Activated gamma-delta T cell (primary cell): ENCODE measurements at places on chromosomes 5 and 9.

GRCh38 chr5:180523629-180524466, 29.7 kb downstream of the CNOT6 start:
- no peak for DNase-seq

DNA sequence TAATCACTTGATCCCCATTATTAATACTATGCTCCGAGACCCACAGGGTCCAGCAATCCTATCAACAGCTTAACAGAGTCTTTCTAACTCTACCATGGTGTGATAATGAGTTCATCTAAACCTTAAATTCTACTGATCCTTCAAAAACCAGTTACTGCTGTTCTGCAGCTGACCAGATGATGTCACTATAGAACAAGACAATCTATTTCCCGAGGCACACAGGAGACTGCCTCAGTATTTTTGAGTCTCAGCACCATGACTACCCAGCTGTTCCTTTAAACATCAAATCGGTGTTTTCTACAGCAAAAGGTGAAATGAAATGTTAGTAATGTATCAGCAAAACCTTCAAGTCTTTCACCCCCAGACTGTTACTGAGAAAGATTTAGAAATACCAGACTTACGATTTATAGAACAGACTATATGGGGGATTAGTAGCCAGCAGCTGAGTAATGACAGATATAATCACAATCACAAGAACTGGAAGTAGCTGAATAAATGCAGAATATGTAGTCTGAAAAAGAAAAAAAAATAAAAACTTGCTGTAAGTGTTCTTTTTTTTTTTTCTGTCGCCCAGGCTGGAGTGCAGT, 16.9 kb downstream of the DNAJC18 start:
- no peak for DNase-seq

DNA sequence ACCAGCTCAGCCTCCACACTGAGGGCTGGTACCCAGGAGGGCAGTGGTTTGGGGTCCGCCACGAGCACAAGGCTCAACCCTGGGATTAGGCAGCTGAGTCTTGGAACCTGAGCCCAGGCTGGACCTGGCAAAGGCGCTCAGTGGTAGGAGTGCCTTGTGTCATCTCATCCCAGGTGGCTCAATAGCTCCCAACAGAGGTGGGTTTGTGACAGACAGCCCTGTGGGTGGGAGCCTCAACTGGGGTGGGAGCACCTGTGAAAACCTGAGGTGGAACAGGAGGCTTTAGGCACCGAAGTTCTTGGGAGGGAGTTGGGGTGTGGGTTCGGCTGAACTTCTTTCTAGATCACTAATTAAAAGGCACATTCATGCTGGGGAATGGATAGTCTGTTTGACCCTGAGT, 35.2 kb upstream of the SMU1 start:
- no peak for DNase-seq

- no peak for DNase-seq
Measured at GRCh38 chr9:10706788-10707187, 94.0 kb upstream of the PTPRD start.

- no peak for DNase-seq
Measured at GRCh38 chr5:123398058-123398733, 25.0 kb downstream of the CEP120 start.

GRCh38 chr9:131483319-131484050, 19.2 kb upstream of the POMT1 start:
- DNase-seq, result no peak

DNA sequence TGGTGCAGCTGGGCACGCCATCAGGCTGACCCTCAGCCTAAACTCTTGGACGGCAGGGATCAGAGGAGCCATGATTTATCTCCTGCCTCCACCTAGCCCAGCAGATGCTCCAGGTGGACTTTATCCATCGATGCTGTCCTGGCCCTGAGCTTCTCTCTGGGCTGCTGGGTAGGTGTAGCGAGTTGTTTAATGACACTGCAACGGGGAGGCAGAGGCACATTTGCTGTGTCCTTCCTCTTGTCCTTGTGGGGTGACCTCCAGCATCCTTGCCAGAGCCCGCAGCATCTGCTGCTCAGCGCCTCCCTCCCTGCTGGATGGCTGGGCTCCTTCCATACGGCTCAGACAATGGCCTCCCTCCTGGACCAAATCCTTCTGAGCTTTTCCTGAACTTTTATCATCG, 103.1 kb upstream of the IRX4 start:
- no peak for DNase-seq

DNA sequence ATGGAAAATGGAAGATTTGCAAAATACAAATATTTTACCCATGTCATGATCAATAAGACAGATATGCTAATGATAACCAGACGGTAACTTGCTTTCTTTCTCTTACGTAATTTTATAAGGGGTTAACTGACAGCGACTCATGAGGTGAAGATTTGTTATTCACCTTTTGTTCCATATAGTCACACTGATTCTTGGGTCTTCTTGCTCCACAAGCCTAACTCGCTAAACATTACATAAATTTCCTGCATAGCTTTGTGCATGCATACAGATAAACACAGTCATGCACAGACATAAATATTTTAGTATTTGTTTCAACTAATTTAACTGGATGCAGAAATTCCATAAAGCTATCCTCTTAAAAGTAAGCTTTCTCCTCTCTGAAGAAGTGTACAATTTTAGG, 225.9 kb downstream of the VPS13A start:
- DNase-seq, result no peak

GRCh38 chr5:106545325-106545724, 1125.4 kb downstream of the EFNA5 start:
- no peak for DNase-seq
